ENCODE measurements at places on chromosomes 1 and 21.

GRCh38 chr1:80509965-80510522 is 1290.7 kb upstream of the ADGRL2 start:
- DNase-seq = no peak

- no peak for DNase-seq
These were observed 3.3 kb upstream of the MX1 start for GRCh38 chr21:41422546-41423304.

GRCh38 chr1:45809761-45810160 is 6.3 kb downstream of the MAST2 start:
- DNase-seq = peak; percentile 25

DNA sequence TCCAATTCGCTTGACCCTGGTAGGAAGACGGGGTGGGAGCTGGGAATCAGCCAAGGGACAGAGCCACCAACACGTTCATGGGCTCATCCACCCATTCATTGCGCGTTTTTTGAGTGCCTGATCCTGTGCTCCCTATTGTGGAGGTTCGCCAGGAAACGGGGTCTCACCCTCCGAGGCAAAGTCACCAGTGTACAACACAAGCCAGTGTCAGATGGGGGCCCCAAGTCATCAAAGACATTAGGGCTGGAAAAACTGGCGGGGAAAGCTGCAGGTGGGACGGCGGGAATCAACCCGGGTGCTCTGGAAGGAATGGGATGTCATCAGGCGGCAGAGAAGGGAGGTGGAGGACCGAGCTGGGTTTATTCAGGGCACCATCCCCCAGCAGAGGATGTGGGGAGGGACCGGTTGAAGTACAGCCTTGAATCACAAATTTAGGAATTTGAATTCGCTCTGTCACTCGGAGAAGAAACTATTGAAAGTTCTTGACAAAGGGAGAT is 667 bp upstream of the NID1 start:
- DNase-seq = peak; percentile 29

DNA sequence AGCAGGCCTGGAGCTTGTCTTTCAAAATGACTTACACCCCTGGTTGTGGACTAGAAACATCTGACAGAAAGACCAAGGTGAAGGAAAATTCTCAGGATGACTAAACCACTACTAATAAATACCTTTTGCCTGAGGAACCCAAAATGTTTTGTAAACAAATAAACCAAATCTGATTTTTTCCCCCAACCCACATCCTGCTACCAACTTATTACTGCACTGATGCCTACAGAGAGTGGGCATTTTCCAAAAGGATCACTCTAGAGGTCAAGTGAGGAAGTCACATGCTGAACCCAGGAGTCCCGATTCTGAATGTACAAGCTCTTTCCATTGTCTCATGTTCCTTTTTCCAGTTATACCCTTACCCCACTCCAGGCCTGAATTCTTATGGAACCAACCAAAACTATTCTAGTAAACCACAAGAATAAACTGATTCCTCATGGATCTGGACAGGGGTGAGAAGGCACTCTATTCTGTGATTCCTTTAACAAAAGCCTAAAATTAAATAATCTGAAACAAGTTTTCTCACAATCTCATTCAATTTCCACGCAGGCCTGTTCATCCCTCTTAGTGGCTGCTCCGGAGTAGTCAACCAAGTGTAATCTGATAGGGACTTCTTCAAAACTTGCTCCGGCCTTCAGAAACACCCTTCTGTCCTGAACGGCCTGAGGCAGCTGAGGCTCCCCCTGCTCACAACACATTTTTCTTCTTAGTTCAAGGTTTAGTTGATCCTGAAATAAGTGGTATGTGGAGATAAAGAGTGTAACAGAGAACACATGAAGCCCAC is 1.4 kb downstream of the PI4KB start:
- peak; percentile 23 for DNase-seq

GRCh38 chr1:200079232-200079940 is 51.9 kb downstream of the NR5A2 start:
- DNase-seq = no peak

DNA sequence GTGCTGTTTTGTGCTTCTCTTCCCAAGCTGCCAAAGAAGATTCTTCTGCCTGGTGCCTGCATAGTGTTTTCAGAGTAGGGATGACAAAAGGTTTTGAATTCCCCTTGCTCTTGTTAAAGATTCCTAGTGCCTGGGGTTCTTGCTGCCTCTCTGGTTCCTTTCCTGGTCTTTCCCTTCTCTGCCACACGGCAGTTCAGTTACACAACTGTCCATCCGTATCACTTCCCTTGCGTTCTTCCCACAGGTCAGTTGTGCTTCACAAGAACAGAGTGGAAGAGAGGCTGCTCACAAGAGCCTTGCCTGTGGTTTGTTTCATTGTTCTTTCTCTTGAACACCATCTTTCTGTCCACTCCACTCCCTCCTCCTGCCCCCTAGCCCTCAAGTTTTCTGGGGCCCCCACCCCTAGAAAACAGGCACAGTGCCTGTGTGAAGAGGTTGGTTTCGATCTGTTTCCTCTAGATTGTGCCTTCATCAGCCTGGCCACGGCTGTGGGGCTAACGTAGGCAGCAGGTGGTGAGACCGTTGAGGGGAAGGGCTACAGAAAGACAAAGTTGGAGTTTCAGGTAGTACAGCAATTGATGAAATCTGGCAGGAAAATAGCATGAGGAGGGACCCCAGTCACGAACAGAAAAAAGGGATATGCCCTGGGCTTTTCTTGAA is 5.8 kb downstream of the VASH2 start:
- DNase-seq = no peak

DNA sequence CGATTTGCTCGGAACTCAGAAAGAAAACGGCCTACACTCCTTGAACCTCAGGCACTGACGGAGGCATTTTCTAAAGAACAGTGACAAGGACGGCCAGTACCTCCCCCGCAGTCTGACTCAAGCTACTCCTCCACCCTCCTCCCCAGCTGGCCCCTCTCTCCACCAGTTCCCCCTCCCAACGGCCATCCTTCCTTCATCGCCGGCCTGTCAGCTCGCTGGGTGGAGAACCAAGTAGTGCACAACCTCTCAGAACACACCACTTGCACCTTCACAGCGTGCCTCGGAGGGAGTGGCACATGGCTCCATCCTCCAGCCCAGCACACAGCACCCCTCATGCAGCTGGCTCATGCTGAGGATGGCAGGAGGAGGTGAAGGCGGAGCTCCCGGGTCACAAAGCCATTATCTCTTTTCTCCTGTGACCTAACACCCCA is 58.8 kb downstream of the TOR1AIP2 start:
- DNase-seq = peak; percentile 34

DNA sequence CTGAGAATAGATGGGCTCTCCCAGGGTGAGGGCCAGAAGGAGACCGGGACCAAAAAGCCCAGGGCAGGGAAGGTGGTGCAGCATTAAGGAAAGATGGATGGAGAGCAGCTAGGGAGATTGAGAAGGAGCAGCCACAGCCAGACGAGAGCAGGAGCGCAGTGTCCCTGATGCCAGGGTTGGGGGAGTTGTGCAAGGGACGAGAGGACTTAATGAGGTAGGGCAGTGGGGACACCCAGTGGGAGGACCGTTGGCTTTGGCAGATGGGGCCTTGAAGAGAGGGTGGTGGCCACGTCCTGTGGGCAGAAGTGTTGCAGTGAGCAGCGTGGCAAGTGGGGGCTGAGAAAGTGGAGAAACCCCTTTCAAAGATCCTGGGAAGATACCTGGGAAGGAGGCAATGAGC is 38.0 kb upstream of the KDM4A start:
- DNase-seq = no peak

- no peak for DNase-seq
These were observed 147.1 kb downstream of the CNIH3 start for GRCh38 chr1:224763126-224763775.

- no peak for DNase-seq
These were observed 19.4 kb downstream of the ABCG1 start for GRCh38 chr21:42238185-42238934.

DNA sequence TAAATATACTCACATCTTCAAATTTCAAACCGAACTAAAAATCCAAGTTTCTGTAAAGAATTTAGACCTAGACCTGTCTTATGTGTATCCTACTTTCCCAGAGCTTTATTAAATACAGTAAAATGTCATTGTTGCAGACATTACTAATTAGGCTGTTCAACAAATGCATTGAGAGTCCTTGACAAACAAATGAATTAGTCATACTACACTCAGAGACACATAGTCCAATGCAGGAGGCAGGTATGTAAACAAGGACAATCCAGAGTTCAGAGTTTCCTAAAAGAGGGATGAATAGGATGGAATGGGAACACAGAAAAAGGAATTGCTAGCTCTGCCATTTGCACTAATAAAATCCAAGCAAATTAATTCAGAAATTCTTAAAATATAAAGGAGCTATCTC is 1.6 kb upstream of the EGLN1 start:
- no peak for DNase-seq

- no peak for DNase-seq
These were observed 2.2 kb upstream of the KIF17 start for GRCh38 chr1:20719871-20720620.

DNA sequence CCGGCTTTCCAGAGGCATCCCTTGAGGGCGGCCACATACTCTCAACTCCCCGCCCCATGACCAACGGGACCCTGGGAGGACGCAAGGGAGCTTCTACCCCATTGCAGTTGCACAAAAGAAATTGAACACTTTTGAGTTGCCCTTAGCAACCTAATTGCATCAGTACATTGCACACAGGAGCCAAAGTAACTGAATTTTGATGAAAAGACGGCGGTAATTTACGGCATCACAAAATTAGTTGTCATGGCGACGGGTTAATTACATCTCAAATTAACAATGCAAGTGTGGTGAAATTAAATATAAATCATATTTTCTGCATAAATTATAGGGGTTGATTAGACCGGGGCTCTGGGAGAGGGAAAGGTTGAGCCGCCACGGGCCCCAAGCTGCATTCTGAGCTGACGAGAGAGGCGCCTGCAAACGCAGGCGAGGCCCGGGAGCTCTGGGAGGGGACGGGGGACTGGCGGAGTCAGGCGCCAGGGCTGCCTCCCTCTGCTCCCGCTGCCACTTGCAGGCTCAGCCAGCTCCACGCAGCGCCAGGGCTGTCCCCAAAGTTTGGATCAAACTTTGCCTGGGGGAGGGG is 61.4 kb downstream of the CASZ1 start:
- DNase-seq = no peak
